Stimulated activated CD8-positive, alpha-beta memory T cell treated with anti-CD3 and anti-CD28 coated beads, Interleukin-4, amount 100 ng/mL, for 1 hour (primary cell): ENCODE measurements at places on chromosomes 4 and X.
A peak's percentile ranks its signal among the peaks of the same experiment; 100 is the strongest.

GRCh38 chrX:37872303-37872655 lies 24.9 kb upstream of the DYNLT3 start:
- DNase-seq = no peak

GRCh38 chr4:101140228-101140627 lies 207.1 kb downstream of the PPP3CA start:
- DNase-seq = no peak

DNA sequence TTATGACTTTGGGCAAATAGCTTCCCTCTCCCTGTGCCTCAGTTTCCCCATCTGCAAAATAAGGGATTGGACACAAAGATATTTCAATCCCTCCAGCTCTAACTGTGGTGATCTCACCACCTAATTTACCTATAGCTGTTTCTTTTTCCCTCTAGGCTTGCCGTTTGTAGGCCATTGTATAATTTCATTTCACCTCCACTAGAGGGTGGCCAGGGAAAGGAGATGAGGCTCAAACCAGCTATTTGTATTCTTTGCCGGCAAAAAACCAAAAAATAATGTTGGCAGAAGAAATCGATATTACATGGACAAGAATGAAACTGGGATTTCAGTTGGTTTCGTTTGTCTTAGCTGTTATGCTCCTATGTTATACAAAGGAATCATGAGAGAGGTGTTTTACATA lies 36.1 kb upstream of the DOCK11 start:
- no peak for DNase-seq

- DNase-seq = no peak
These were observed 1244.0 kb upstream of the TENM3 start for GRCh38 chr4:180999217-180999616.

DNA sequence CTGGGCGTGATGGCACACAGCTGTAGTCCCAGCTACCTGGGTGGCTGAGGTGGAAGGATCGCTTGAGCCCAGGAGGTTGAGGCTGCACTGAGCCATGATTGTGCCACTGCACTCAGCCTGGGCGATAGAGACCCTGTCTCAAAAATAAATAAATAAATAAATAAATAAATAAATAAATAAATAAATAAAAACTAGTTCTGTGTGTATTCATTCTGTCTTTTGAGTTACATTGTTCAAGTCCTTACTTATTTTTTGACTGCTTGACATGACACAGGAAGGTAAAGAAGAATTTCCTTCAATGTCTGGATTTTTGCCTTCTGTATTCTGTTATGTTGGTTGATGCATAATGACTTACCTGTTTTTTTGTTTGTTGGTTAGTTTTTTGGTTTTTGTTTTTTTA lies 2.2 kb upstream of the NAA10 start:
- no peak for DNase-seq

- no peak for DNase-seq
These were observed 30.0 kb downstream of the MND1 start for GRCh38 chr4:153374442-153374841.

DNA sequence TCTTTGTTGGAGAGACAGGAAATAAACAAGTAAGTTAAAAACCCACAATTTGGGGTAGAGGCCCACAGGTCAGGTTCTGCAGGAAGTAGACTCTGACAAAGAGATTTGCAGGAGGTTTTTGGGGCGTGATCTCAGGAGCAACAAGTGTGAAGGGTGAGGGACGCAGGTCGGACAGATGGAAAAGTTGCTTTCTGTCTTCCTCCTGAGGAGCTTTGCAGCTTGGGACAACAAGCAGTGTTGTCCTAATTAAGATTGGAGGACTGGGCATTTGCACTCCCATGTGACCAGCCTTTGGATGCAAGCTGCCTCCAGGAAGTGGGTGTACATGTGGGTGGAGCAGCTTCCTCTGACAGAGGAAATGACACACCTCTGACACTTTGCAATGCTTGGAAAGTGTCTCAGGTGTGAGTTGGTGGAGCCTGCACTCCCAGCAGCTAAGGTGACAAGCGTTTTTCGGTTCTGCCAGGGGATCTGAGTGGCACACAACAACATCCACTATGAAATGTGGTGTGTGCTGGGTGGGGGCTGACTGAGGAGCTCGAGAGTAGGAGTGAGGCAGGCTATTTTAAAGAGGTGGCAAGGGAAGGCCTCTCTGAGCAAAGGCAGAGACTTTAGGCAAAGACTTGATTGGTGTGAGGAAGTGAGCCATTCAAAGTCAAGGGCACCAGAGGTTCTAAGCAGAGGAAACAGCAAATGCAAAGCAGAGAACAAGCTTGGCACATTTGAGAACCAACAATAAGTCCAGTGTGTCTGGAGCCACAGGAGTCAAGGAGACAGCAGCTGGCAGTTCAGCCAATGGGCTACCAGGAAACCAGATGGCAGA lies 339.8 kb upstream of the GATB start:
- peak; percentile 23 for DNase-seq

DNA sequence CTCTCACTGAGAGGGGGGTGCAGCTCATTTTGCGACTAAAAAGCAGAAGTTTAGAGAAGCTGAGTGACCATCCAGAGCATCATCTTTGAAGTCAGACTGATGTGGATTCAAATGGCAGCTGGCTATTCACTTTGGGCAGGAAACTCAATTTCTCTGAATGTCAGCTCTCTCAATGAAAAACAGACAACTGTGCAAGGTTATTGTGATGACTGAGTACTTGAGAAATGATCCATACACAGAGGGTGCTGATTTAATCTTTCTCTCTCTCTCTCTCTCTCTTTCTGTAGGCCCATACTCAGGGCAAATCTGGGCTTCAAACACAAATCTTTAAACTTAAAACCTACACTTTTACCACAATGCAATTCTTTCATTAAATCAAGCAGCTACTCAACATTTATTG lies 185.8 kb upstream of the SLIT2 start:
- no peak for DNase-seq

- DNase-seq = no peak
These were observed 226.9 kb upstream of the MID1 start for GRCh38 chrX:10847333-10847732.

GRCh38 chrX:51332188-51332942 lies at the start of gene NUDT10:
TSS of gene NUDT10 (plus strand) at chrX:51332822. CDS start at chrX:51332966, 144 bp downstream.
- no peak for DNase-seq

GRCh38 chrX:45696736-45697135 lies 496.1 kb upstream of the DIPK2B start:
- DNase-seq = no peak

- no peak for DNase-seq
These were observed 100.1 kb upstream of the RBPJ start for GRCh38 chr4:26220696-26221095.

DNA sequence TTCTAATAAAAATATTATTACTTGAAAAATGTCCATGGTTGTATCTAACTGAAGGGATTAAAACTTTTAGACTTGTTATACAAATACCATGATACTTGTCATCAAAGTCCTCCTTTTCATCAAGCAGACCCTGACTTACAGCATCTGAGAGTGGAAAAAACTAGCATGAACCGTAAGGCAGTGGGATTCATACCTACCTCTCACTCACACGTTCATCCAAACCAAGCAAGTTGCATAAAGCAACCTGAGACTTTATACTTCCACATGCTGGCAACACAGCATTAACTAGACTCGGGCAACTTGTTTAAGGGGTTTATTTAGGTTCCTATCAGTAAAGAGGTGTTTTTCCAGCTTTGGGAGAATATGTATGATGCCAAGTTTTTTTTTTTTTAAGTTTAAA lies 22.6 kb upstream of the TLR7 start:
- no peak for DNase-seq
